Fibroblast of upper back skin (primary cell): ENCODE measurements at places on chromosomes 7 and 10.

- DNase-seq: no peak
Measured at GRCh38 chr7:5545222-5545914, 121.7 kb upstream of the TNRC18 start.

DNA sequence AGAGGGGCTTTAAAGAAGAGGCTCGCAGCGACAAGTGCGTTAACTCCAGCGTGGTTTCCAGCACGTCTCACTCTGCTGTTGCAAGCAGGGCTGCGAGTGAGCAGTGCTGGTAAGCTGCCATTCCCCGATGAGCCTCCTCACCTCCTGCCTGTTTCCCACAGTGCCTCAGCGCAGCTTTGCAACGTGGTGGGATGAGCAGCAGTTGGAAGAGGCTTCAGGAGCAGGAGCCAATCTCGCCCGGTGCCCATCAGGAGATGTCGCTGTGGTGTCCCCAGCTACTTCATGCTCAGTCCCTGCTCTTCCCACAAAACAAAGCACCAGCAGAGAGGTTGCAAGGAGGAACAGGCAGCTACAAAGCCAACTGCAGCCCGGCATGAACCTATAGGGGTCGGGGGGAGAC, 2.4 kb upstream of the ADARB2 start:
- no peak for DNase-seq

DNA sequence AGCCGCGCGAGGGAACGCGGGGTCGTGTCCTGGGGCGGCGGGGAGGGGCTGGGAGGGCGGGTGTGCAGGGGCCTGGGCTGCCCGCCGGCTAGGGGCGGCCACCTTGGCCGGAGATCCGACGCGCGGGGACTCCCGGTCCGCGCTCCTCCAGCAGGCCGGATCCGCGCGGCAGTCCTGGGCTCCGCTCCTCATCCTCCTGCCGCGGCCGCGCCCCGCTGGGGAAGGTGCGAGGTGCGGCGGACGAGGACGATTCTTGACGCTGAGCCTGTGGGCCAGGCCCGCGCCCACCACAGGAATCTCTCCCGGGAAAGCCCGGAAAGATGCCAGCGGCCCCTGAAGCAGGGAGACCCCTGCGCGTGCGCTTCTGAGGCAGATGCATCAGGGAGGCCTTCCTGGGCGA, 6.6 kb upstream of the OGDHL start:
- no peak for DNase-seq

GRCh38 chr7:51064688-51065087, 251.9 kb downstream of the COBL start:
- DNase-seq: no peak

DNA sequence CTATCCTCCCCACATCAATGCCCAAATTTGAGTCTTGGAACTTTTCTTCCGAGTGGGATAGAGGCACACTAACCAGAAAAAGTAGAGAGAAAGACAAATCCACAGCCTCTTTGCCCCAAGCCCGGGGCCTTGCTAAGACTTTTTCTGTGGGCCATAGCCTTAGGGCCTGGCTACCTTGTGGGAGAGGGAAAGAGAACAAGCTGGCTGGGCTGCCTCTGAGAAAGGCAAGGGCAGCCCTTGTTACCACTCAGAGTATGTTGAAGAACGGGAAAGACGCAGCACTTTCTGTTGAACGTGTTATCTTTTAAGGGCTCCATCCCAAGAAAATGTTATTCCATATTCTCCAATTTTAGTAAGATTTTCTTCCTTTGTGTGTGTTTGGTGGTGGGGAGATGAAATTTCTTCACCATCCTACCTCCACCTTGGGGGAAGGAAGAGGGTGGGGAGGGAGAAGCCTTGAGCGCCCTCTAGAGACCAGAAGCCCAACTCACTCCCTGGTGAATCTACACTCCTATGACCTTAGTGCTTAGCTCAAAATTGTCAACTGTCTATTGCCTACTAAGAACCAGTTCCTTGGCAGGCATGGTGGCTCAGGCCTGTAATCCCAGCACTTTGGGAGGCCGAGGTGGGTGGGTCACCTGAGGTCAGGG, 3.9 kb upstream of the NRF1 start:
- DNase-seq: no peak

- no peak for DNase-seq
Measured at GRCh38 chr10:124516746-124517397, 55.2 kb downstream of the LHPP start.

- no peak for DNase-seq
Measured at GRCh38 chr10:35887685-35888084, 245.6 kb upstream of the FZD8 start.

GRCh38 chr10:2150288-2150687, 413.0 kb upstream of the ADARB2 start:
- no peak for DNase-seq

- DNase-seq: no peak
Measured at GRCh38 chr10:60817398-60817805, 39.1 kb downstream of the CDK1 start.

GRCh38 chr7:6658618-6659345, 21.7 kb downstream of the ZNF316 start:
- no peak for DNase-seq

GRCh38 chr10:101570428-101571270, 17.4 kb downstream of the POLL start:
- no peak for DNase-seq

DNA sequence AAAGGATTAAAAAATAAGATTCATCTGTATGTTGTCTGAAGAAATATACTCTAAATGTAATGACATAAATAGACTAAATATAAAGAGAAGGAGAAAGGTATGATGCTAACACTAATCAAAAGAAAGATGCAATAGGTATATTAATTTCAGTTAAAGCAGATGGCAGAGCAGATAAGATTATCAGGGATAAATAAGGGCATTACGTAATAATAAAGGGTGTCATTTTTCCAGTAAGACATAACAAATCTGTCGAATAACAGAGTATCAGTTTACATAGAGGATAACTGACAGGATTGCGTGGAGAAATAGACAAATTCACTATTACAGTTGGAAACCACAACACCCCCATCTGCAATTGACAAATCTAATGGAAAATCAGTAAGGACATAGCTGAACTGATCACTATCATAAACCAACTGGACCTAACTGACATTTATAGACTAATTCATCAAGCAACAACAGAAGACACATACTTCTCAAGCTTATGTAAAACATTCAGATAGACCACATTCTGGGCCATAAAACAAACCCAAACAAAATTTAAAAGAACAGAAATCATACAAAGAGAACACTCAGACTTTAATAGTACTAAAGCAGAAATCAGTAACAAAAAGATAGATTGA, 384.1 kb upstream of the COBL start:
- no peak for DNase-seq

DNA sequence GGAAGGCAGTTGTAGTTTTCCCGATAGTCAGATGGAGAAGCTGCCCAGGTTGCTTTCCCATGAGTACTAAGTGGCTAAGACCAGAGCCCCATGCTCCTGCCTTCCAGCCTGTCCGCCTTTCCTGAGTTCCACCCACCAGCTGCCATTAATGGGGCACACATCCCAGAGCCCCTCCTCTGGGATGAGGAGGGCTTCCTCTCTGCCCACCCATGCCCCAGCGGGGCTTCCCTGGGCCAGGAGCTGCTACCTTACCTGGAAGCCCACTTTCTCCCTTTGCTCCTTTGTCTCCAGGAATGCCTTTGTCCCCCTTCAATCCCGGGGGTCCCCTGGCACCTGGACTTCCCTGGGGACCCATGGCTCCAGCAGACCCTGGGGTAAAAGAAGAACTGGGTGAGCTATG, 7.8 kb downstream of the SFTPD start:
- DNase-seq: no peak

DNA sequence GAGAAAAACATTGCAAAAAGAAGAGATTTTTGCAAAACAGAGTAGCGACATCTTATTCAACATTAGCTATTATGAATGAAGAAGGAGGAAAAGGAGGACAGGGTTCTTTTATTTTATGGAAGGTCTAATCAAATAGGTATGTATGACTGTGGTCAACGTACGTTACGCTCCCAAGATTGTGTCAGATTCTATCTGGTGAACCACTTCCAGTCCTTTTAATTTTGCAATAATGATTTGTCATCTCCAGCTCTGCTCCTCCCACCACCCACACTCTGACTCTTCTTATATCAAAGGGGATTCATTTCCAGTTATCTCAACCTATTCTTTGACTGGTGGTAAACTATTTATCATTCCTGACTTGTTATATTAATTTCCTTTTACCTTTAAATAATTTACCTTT, 259.9 kb downstream of the CACNA2D1 start:
- peak; percentile 54 for DNase-seq

GRCh38 chr10:123573236-123574108, 92.7 kb upstream of the GPR26 start:
- DNase-seq: peak; percentile 2

DNA sequence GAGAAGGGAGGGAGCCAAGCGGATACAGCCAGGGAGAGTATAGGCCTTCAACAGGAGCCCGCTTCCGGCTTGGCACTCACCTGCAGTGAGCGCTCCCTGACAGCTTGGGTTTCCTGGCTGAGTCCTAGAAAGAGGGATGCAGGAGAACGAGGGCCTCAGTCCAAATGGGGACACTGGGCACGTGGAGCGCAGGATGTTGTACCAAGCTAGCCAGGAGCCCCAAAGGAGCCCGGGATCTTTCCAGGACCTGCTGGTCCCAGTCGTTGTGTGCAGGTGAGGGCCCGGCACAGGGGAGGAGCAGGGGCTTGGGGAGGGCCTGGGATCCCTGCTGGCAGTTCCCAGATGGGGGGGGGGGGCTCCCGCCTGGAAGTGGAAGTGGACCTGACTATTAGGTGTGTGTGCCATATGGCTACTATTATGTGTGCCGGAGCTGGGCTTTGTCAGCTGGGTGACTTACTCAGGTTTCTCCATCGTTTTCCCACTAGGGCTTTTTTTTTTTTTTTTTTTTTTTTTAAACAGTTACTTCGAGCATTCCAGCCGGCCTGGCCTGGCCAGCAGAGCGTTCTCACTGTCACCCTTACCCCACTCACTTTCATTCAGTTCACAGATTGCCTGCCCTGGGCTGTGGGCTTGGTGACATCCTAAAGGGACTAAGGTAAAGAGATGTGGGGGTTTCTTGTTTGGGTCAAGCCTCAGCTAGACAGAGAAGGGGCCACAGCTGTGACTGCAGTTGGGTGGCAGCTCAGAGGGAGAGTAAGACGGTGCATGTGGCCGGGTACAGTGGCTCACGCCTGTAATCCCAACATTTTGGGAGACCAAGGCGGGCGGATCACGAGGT, 3.8 kb downstream of the AGAP3 start:
- no peak for DNase-seq

- DNase-seq: peak; percentile 45
Measured at GRCh38 chr7:68246189-68246633, 1249.6 kb downstream of the TYW1 start.

DNA sequence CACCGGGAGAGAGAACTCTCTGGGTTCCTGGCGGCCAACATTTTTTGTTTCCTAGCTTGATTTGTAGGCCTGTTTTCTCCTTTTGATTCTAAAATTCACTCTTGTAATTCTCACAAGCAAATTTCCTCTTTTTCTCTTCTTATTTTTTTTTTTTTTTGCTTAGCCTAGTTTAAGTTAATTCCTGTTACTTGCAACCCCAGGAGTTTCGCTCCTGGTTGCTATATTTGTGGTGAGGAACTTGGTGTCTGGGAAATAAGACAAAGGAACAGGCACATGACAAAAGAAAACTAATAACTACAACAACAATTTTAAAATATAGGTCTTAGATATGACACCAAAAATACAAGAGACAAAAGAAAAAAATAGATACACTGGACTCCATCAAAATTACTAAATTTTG, 6.7 kb downstream of the AOAH start:
- no peak for DNase-seq

- no peak for DNase-seq
Measured at GRCh38 chr7:131503639-131504038, 52.8 kb downstream of the PODXL start.

GRCh38 chr10:30433306-30433729, 666 bp upstream of the MAP3K8 start:
- peak; percentile 77 for DNase-seq

DNA sequence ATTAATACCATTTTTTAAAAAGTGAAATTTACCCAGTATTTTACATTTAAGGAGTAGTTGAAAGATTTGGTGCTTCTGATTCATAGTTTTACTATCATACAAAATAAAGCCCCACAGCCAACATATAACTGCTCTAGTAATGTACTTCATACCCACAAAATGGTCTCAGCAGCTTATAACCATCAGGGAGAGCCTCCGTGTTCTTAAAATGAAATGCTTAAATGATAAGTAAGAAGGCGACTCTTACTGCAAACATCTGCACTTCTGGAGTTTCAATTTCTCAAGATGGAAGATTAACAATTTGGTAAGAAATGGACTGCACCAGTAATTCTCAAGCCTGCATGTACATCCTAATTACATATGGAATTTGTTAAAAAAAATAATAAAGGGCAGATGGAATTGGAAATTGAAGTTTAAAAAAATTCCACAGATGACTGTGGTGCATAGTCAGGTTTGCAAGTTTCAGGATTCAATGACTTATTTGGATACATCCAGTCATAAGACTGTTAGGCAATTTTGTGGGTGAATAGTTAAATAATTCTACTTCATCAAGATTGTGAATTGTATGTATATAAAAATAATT, 461.0 kb downstream of the KIF20B start:
- peak; percentile 98 for DNase-seq

DNA sequence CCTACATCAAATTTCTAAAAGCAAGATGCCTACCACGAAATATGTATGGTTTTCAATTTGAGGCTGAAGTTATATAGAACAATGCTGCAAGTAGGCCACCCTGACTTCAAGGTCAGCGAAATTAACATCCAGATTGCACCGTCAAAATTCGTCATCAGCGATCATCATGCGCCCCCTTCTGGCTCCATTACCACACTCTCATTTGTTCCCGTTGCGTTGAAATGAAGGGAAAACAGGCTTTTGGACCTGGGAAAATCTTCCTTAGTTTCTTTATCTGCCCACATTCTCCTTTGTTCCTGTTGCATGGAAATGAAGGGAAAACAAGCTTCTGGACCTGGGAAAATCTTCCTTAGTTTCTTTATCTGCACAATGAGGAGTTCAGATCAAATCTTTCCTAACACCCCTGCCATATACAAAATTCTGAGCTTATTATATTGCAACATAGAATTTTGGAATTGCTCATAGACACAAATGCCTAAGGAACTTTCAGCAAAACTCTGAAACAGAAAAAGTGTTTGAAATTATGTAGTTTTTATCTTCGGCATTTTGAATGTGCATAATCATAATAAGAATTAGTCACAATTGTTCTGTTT, 98.2 kb upstream of the PRKCQ start:
- peak; percentile 22 for DNase-seq
